Activated T-helper 1 cell treated with anti-CD3 and anti-CD28 coated beads, Interleukin-2, amount 50 U/mL, for 16 hours (primary cell): ENCODE measurements at places on chromosomes 7 and 10.

DNA sequence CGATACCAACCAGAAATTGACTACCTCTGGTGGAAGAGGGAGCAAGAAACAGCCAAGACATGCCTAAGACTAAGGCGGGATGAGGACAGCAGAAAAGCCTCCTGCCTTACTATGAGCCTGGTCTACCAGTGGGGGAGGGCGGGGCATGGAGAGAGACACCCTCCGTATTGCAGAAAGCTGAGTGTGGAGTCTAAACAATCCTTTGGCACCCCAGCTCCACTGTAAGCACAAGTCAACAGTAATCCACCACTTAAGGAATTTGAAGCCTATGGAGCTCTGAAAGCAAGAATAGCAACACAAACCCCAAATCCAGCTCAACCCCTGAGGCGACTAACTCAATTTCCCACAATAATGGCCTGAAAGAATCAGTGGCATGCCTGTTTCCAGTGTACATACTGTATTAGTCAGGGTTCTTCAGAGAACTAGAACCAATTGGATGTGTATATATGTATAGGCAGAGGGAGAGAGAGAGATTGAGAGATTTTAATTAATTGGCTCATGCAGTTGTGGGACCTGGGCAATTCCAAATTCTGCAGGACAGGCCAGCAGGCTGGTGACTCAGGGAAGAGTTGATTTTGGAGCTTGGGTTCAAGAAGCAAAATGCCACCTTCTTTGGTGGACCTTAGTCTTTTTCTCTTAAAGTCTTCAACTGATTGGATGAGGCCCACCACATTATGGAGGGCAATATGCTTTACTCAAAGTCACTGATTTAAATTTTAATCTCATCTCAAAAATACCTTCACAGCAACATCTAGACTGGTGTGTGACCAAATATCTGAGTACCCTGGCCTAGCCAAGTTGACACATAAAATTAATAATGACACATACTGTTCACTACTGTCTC lies 13.5 kb downstream of the PPIF start:
- no peak for DNase-seq

DNA sequence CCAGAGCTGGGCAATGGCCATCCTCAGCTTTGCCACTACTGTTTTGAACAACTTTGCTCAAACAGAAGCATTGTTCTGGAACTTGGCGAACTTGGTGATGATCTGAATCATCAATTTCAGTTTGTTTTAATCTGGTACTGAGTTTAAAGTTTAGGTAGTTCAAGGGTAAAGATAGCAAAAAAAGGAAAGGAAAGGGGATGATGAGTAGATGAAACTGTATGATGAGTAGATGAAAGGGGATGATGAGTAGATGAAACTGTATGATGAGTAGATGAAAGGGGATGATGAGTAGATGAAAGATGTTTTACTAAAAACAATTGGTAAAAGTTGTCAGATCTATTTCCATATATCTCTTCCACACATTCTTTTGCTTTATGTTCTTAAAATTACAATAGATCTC lies 737.0 kb downstream of the LRMDA start:
- DNase-seq, result no peak

DNA sequence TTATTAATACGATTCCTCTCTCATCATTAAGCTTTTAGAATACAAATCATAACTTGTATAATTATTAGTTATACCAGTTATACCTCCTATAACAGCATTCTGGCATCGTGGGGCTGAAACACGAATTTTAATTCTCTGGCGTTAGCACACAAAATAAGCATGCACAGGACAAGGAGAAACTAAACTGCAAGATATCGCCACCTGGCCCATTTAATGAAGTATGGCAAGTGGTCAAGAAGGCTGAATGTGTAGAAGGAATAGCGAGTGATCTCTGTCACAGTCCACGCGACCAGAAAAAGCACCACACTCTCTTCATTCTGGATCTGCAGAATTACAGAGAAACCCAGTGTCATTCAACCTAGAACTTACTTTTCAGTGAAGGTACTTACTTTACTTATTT lies 18.1 kb downstream of the HACD1 start:
- DNase-seq, result no peak

GRCh38 chr10:118497227-118497626 lies 98.2 kb downstream of the PRLHR start:
- no peak for DNase-seq

GRCh38 chr7:99767662-99768061 lies 16.3 kb downstream of the CYP3A4 start:
- no peak for DNase-seq

GRCh38 chr7:91692800-91693199 lies 187.7 kb downstream of the MTERF1 start:
- no peak for DNase-seq

DNA sequence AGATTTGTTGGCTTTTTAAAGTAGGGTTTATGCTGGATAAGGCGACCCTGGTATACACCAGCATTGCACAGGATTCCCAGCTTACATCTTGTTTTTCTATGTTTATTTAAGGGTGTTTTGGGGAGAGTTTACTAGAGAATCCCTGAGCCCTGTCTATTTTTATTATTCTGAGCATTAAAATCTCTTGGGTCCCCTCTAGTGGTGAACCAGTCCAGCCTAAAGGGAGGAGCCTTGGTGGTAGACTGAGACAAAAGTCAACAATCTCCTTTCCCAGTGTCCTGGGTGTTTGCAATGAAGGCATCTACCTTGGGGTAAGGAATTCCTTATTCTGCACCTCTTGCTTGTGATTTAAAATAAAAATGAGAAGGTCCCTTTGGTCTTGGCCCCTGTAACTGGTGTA lies 38.2 kb downstream of the ANTXRL start:
- no peak for DNase-seq

DNA sequence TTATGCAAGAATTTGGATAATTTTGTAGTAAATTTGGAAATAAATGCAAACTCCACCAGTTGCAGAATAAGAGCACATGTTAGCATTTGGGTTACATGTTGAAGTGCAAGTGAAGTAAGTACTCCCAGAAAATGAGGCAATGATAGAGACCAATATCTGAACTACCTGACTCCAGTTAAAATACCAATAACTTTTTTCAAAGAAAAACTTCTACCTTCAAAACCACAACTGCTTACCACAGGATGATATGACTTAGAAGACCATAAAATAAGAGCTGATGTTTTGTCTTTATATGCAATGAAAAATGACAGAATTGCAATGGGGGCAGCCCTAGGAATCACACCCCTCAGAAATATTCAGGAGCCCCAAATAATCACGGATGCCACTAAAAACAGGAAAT lies 561.6 kb upstream of the TEX47 start:
- DNase-seq, result no peak

- DNase-seq, result no peak
Measured at GRCh38 chr10:78548369-78548768, 514.7 kb downstream of the RPS24 start.

- DNase-seq, result no peak
Measured at GRCh38 chr10:79084012-79084971, 15.5 kb downstream of the ZMIZ1 start.

DNA sequence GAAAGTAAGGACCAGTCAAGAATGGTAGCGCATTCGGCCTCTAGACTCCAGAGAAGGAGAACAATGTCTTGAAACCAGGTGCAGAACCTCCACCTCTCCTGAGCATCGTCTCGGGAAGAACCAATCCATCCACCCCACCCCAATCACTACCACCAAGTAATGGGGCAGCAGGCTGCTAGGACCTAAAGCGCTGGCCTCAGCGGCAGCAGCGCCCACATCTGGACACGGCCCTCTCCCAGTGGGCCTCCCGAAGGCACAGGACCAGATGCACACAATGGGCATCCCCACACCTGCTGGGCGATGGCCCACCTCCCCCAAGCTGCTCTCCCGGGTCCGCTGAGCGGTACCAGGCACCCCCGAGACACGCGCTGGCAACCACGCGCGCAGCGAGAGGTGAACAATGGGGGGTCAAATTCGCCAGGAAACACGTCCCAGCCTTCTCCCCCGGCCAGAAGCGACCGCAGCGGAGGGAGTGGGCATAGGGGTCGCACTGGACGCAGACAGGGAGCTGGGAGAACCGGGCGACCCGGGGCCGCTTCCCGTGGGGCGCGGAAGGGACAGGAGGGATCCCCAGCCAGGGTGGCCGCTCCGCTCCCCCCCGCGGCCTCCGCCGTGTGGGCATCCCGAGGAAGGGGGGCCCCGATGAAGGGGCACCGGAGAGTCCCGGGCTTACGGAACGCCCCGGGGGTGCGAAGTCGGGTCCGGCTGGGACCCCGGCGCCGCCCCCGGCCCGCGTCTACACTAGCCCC lies 506 bp downstream of the CTTNBP2 start:
- DNase-seq, result no peak

GRCh38 chr7:101216860-101217387 lies 457 bp downstream of the PLOD3 start:
- DNase-seq, result no peak

DNA sequence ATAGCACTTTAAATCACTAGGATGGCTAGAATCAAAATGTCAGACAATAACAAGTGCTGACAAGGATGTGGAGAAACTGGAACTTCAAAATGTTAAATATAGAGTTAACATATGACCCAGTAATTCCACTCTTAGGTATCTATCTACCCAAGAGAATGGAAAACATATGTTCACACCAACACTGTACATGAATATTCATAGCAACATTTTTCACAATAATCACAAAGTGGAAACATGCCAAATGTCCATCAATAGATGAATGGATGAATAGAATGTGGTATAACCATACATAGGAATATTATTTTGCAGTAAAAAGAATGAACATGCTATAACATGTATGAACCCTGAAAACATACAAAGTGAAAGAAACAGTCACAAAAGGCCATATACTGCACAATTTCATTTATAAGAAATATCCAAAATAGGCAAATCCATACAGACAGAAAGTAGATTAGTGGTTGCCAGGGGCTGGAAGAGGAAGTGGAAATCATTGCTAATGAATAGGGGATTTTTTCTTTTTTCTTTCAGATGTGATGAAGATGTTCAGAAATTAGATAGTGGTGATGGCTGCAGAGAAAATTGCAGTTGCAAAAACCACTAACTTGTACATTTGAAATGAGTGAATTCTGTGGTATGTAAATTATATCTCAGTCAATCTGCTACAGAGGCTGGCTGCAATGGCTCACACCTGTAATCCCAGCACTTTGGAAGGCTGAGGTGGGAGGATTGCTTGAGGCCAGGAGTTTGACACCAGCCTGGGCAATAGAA lies 93.0 kb downstream of the CPVL start:
- no peak for DNase-seq

GRCh38 chr7:134845461-134845860 lies 66.0 kb downstream of the CALD1 start:
- no peak for DNase-seq

- DNase-seq, result no peak
Measured at GRCh38 chr7:70410134-70410750, 721.7 kb upstream of the GALNT17 start.

DNA sequence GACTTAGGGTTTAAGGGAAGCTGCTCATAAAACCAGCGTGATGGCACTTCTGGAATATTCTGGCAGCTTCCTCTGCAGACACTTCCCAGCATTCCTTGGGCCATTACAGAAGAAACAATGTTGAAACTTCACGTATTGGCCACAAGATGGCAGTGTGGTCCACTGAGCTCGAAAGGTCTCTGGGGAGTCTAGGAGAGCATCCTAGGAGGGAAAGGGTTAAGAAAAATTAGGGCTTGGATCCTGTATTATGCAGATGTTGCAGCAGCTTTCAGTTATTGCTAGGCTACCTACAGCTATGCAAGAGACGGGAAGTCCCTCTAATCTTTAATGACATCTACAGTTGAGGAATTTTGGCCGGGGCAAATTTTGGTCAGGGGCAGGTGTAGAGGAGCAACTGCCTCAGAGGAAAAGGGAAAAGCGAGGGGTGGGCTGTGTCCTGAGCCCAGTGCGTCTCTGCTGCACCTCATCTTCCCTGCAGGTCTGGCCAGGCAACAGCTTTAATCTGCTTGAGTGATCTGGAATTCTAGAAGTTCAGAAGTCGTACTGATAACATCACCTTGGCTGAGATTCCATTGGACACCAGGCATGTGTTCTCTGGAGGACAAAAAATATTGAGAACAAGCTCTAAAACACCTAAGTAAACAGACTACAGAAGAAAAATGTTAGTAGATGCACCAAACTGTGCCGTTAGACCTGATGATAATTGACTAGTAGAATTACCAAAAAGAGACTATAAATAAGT lies 220.8 kb upstream of the PRSS58 start:
- no peak for DNase-seq

GRCh38 chr7:13153266-13153665 lies 465.8 kb downstream of the ARL4A start:
- DNase-seq, result no peak

DNA sequence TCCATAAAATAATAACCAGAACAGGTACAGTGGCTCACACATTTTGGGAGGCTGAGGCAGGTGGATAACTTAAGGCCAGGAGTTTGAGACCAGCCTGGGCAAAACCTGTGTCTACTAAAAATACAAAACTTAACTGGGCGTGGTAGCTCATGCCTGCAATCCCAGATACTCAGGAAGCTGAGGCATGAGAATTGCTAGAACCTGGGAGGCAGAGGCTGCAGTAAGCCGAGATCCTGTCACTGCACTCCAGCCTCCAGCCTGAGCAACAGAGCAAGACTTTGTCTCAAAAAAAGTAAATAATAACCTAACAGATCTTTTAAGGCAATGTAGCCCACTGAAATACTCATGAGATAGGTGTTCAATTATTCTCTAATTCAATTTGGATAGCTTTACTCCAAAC lies 107.1 kb upstream of the ASAH2 start:
- no peak for DNase-seq

GRCh38 chr7:69246758-69247157 lies 351.5 kb upstream of the AUTS2 start:
- DNase-seq, result no peak

DNA sequence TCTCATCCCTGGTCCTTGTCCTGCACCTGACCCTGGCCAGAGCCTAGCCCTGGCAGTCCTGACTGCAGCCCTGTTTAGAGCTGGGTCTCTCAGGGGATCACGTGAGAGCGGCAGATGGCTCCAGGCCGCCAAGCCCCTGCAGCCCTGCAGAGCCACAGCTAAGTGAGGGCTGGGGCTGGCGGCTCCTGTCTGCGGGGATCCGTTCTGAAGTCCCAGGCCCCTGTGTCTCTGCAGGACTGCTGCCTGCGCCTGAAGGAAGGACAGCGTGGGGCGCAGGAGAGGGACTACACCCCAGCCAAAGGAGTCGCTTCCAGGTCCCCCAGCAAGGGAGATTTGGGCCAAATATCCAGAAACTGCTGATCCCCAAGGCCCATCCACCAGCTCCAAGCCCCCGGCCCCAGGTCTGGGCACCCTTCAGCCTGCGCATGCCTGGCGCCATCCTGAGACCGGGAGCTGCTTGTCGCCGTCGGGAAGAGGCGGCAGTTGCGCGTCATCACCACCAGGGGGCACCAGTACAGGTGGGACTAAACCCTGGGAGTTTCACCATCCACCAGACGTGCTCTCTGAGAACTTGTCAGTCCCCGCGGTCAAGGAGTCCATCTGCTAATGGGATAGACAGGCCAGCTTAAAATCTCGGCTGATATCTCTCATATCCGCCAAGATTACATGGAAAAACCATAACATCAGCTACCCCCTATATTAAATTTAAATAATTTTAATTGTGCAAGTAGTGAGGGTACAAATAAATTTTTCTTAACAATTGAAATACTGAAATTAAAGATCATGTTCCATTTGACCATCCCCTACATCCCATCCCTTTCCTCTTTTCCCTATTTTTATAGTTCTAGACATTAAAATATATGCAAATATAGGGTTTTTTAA lies 25.1 kb upstream of the GHRHR start:
- peak; percentile 29 for DNase-seq
